ENCODE measurements at places on chromosomes 6 and 20.
A peak's percentile ranks its signal among the peaks of the same experiment; 100 is the strongest.

DNA sequence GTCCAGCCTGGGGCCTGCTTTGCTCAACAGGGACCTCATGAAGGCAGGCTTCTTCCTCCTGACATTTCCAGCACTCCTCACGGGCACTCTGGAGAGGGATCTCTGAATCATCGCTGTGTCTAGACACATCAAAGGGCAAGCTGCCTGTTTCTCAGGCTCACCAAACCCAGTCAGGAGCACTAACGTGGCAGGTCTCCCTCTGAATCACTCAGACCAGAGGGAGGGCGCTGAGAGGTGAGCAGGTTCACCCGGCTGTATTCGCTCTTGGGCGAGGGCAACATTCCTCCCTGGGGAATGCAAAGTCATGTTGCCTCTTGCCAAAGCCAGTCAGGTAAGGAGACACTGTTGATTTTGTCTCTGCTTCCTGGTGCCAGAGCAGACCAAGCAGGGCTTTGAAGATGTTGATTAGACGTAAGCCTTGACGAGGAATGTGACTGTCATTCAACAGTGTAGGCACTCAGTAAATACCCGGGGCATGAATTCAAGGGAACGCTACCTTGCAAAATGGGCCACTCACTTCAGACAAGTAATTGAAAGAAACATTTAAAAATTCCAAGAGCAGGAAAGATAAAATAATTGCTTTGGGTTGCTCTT lies 50.1 kb downstream of the CYP24A1 start:
- H3K4me3 ChIP-seq = no peak overlapping the region
- H3K36me3 ChIP-seq = no peaks in the 10 kb centered on the region
- H3K4me1 ChIP-seq = peaks cover 32% of the 10 kb centered on the region
- peak overlapping the region; percentile 99 for H3K27ac ChIP-seq
- no peaks in the 10 kb centered on the region for H3K27me3 ChIP-seq

- H3K27ac ChIP-seq = peak overlapping the region; percentile 79
- DNase-seq = peak; percentile 42
- H3K4me1 ChIP-seq = peaks cover 37% of the 10 kb centered on the region
- H3K27me3 ChIP-seq = no peaks in the 10 kb centered on the region
Measured at GRCh38 chr20:51021067-51022025, 1.6 kb downstream of the KCNG1 start.

DNA sequence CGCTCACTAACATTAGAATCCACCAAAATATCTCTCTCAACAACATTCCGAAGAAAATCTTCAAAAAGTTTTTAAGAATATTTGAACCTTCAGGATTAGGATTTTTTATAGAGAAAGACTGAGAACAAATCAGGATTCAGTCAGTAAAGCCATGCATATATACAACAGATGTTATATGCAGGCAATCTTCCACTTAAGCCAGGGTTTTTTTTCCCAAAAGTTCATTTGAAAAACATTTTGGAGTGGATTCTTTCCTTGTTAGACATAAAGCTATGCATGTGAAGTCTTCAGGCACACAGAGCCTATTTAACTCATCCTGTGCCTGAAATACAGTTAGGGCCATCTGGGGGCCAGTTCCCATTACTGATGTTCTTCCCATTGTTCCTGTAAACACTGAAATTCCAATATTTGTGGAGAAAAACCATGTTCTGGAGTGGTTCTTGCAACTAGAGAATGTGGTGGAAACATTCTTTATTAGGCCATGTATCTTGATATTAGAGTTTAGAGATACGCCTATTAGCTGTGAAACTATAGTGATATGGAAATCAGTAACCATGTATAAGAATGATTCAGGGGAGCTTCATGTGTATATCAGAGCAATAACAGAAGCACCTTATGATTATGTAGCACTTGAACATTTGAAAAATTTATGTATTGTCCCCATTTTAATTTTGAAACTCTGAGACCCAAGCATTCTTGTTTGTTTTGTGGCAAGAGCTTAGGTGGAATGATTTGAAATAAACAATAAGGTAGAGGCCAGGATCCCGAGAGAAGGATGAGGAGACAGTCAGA lies 61.7 kb downstream of the PLEKHG1 start:
- H3K27me3 ChIP-seq = no peaks in the 10 kb centered on the region
- H3K4me3 ChIP-seq = no peak overlapping the region
- DNase-seq = no peak
- no peak overlapping the region for H3K27ac ChIP-seq

DNA sequence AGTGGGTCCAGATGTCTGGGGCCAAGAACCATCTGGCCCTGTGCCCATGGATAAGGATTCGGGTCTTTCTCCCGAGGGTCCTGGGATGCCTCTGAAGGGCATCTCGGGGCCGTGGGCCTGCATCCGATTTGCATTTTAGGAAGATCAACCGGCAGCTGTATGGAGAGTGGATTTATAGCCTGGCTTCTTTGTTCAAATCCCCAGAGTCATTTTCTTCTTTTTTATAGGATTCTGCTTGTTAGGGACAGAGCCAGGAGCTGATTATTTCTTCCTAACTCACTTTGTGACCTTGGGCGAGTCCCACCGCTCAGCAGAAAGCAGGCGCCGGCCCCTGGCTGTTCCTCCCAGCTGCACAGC lies 52.9 kb upstream of the APCDD1L start:
- no peak overlapping the region for H3K27ac ChIP-seq
- H3K36me3 ChIP-seq = no peaks in the 10 kb centered on the region
- H3K4me3 ChIP-seq = no peak overlapping the region
- H3K27me3 ChIP-seq = no peaks in the 10 kb centered on the region
- no peak for DNase-seq

GRCh38 chr6:134702279-134702678 lies 247.6 kb downstream of the ALDH8A1 start:
- no peak for DNase-seq
- H3K4me1 ChIP-seq = peaks cover 7% of the 10 kb centered on the region
- H3K27ac ChIP-seq = no peak overlapping the region
- no peak overlapping the region for H3K4me3 ChIP-seq

DNA sequence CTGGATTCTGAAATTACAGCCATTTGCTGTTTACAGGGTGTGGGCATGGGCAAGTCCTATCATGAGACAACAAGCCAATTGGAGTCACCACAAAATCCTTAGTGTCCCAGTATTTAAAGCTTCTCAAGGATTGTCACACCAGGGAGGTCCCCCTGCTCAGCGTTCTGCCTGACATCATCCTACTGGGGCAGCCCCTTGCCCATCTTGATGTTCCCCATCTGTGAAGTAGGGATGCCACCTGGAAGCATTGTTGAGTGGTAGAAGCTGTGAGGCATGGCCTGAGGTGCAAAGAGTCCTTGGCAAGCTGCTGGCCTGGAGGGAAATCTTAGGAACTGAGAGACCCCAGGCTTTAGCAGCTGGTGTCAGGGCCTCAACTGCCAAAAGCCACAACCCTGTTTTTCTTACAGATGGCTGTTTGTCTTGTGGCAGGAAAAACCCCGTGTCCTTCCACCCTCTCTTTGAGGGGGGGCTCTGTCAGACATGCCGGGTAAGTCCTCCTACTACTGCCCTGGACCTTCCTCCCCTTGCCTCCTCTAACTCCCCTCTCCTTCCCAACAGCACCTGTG lies 23.3 kb upstream of the MAPRE1 start:
- H3K4me3 ChIP-seq = no peak overlapping the region
- no peaks in the 10 kb centered on the region for H3K27me3 ChIP-seq
- peaks cover 17% of the 10 kb centered on the region for H3K36me3 ChIP-seq
- no peaks in the 10 kb centered on the region for H3K4me1 ChIP-seq

DNA sequence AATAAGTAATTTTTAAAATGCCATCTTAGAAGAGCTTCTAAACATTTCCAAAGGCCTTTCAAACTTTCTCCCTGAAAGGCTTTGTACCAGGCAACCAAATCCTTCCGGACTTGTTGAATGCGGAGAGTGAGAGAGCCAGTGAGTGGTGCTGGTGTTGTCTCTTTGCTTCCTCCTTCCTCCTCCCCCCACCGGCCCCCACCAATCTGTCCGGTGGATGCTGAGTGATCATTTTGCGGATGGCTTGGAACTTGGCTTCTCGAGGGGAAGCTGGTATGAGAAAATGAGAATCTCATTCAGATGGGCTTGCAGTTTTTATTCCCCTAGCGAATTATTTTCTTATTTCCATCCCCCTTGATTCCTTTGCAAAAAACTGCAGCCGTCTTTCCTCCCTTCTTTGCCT lies 97.3 kb downstream of the ANKRD60 start:
- H3K36me3 ChIP-seq = no peaks in the 10 kb centered on the region
- peak overlapping the region; percentile 42 for H3K27ac ChIP-seq
- H3K4me3 ChIP-seq = peak overlapping the region; percentile 43
- peak; percentile 42 for DNase-seq
- H3K4me1 ChIP-seq = peaks cover 57% of the 10 kb centered on the region
- no peaks in the 10 kb centered on the region for H3K27me3 ChIP-seq

DNA sequence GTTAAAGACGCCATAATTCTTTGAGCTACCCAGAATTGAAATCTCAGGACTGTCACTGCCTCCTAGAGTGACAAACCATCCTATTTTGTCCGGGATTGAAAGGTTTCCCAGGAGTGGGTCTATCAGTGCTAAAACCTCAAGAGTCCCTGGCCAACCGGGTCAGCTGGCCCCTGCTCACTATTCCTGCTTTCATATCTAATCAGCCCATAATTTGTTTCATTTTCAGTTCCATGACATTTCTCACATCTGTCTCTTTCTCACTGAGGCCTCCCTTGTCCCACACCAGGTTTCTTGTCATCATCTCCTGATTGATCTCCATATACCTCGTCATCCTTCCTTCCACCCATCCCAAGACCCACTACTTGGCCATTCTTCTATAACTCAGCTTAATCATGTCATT lies 98.2 kb downstream of the SLC35B3 start:
- no peaks in the 10 kb centered on the region for H3K27me3 ChIP-seq
- no peak for DNase-seq
- H3K27ac ChIP-seq = no peak overlapping the region
- H3K36me3 ChIP-seq = no peaks in the 10 kb centered on the region
- H3K4me1 ChIP-seq = no peaks in the 10 kb centered on the region
- H3K4me3 ChIP-seq = no peak overlapping the region

DNA sequence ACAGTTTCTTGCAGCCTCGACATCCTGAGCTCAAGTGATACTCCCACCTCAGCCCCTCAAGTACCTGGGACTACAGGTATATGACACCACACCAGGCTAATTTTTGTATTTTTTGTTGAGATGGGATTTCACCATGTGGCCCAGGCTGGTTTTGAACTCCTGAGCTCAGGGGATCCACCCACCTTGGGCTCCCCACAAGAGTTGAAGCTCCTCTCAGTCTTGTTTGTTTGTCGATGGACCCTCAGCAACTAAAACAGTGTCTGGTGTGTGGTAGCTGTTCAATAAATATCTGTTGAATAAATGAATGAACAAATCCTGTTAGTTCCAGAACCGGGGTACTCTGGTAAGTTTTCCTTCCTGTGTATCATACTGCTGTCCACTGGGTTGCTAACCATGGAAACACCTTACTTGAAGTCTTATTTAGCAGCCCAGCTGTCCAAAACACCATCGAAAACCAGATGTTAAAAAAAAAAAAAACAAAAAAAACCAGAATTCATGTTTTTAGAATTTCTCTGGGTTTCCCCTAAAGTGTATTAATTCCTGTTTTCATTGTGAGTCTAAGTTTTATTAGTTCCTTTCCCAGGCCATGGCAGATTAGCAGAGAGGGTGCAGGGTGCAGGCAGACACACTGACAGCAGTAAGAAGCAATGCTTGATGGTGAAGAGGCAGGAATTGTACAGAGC lies 7.8 kb upstream of the EZR start:
- no peaks in the 10 kb centered on the region for H3K4me1 ChIP-seq
- H3K36me3 ChIP-seq = no peaks in the 10 kb centered on the region
- DNase-seq = no peak
- H3K27ac ChIP-seq = no peak overlapping the region
- no peak overlapping the region for H3K4me3 ChIP-seq

GRCh38 chr6:118536478-118536877 lies 11.6 kb upstream of the PLN start:
- H3K27ac ChIP-seq = no peak overlapping the region
- no peaks in the 10 kb centered on the region for H3K4me1 ChIP-seq
- H3K27me3 ChIP-seq = no peaks in the 10 kb centered on the region

DNA sequence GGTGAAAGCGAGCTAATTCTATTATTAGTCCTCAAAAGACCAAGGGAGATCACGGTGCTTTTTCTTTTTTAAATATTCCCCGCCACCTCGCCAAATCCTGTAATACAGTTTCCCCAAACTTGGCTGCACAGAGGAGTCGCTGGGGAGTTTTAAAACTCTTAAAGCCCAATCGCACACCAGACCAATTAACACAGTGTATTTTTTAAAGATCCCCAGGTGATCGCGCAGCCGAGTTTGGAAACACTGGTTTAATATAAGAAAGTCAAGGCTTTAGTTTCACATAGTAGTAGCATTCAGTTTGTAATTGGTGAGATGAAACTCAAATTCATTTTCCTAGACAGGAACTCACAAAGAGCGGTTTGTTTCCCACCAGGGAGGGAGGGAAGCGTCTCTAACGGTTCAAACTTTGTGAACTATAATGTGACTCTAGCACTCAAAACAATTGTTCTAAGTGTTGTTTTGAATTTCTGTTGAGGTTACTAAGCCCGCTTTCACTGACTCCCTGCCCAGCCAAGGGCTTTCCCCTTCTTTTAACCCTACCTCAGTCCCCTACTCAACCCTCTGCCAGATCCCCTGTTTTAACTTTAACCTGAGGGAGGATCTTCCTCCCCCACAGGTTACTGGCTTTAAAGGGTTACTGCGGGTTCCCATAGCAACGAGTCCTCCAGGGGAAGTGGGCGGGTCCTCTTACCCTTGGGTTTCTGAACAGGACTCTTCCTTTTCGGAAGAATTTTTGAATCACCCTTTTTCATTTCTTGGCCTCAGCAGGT lies 25.7 kb upstream of the BTBD3 start:
- H3K27me3 ChIP-seq = no peaks in the 10 kb centered on the region
- H3K36me3 ChIP-seq = no peaks in the 10 kb centered on the region
- H3K4me1 ChIP-seq = peaks cover 15% of the 10 kb centered on the region
- DNase-seq = peak; percentile 55
- peak overlapping the region; percentile 86 for H3K4me3 ChIP-seq

DNA sequence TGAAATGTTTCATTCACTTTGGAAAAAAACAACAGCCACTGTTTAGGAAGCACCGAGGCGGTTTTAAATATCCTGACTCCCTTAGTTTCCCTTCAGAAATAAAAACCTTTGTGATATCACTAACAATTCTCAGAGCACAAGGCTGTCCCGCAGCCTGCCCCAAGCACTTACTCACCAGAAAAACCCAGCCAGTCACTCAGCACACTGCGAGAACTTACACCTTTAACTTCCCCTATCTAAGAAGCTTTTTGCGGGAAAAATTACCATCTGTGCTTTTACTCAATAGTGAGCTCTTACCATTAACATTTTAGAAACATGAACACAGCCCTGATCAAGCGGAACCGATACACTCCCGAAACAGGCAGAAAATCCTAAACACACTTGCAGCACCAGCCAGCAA lies 9.3 kb downstream of the ZBTB46 start:
- peaks cover 7% of the 10 kb centered on the region for H3K27me3 ChIP-seq
- H3K36me3 ChIP-seq = no peaks in the 10 kb centered on the region
- H3K4me3 ChIP-seq = no peak overlapping the region

DNA sequence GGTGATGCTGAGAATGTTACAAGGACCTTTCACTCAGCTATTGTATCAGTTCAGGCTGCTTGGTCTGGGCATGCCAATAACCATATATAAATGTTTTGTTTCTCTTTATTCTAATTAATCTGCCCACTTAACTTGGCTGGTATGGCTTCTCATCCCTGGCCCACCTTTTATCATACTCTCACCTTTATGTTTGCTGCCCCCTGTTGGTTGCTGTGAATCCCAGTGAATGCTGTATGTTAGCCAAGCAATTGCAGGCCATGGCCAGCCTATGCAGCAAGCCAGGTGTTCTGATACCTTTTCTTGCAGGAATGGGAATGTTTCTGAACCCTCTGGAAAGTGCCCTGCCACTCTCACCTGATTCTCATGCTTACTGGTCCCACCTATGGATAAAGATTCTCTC lies 54.6 kb downstream of the PCSK2 start:
- H3K36me3 ChIP-seq = no peaks in the 10 kb centered on the region
- H3K27ac ChIP-seq = no peak overlapping the region
- DNase-seq = no peak
- H3K27me3 ChIP-seq = no peaks in the 10 kb centered on the region

All from astrocyte (in vitro differentiated cells and primary cell).